CD4-positive, CD25-positive, alpha-beta regulatory T cell (primary cell): ENCODE measurements at places on chromosomes 2 and 18.

GRCh38 chr2:165196411-165196810 lies 7.4 kb downstream of the SCN3A start:
- no peak for DNase-seq

- no peak for DNase-seq
These were observed 678.0 kb upstream of the RAB6C start for GRCh38 chr2:129301431-129301913.

GRCh38 chr2:61928826-61929461 lies 23.5 kb downstream of the COMMD1 start:
- DNase-seq: no peak

GRCh38 chr18:62715436-62715758 lies at the start of gene PHLPP1:
PHLPP1 (plus strand) TSS chr18:62715541; CDS start chr18:62715684, 143 bp downstream.
- no peak for DNase-seq

DNA sequence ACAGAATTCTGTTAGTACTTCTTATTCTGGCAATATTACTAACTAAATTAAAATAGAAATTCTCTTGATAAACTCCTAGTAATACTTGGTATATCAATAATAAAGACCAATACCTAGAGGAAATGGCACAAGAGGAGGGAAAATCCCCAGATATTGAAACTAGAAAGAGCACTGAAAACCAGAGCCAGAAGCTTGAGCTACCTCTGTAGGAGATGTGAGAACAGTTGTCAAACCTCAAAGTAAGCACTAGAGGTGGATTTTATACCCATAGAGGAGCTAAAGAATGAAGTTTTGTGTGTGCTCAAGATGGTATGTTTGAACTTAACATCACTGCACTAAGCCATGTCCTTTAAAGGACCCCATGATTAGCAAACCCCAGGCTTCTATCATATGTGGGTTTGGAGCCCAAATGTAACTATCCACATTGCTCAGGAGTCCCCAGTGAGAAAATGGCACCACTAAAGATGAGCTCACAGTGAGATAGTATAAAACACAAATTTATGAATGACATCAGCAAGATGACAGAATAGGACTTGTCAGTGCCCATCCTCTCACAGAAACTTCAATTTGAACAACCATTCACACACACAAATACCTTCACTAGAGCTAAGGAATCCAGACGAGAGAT lies 122.1 kb downstream of the PKP4 start:
- no peak for DNase-seq

DNA sequence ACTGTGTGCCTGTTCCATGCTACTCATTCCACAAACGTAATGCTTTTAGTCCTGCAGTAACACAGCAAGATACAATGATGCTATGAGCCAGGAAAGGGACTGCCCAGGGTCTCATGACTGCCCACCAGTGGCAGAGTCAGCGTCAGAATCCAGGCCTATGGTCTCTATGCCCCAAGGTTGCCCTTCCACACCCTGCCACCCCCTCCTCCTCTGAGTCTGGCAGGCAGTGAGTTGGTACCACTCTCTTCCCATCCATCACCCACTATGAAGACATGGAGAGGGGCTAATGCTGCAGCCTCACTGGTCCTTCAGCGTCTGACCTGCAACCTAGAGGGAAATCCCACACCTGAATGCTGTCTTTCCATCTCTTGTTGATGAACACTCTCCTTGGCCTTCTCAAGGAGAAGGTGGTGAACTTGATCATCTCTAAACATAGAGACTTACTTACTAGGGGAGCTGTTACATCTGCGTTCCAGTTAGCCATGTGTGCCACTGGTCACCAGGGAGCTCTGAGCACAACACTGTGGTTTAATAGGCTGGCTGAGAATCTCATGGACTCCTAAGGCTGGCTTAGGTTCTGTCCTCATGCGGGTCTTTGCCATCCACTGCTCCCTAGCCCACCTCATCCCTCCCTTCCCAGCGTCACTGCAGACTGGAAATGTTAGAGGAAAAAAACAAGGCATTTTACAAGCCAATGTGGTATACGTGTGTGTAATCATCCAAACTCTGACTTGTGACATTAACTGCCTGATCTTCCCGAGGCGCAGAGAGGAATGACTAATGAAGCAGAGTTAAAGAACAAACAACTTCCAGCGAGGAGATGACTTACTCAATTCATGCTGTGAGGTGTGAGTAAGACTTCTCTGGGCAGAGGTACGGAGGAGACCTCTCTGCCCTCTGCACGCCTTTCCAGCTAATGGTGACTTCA lies 28.8 kb downstream of the STEAP3 start:
- DNase-seq: no peak

DNA sequence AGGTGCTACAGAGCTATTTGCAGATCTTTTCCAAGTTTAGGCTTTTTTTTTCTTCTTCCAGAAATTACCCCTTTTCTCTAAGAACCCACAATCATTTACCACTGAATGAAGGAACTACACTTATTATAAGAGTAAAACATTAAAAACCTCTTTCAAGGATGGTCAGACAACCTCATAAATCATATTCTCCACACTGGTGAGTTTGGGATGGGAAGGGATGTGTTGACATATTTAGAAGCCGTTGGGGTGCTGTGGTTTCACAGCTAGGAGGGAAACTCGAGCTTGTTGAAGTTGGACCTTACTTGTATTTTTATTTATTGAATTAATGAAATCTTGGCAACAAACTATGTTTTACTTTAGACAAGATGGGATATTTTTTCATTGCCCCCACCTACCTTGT lies 289.4 kb upstream of the MEIS1 start:
- DNase-seq: no peak

- no peak for DNase-seq
These were observed 27.5 kb downstream of the TMEM178A start for GRCh38 chr2:39693245-39693644.

GRCh38 chr18:50182511-50182910 lies 12.4 kb downstream of the MYO5B start:
- no peak for DNase-seq

- no peak for DNase-seq
These were observed 330.6 kb upstream of the PIK3C3 start for GRCh38 chr18:41624460-41624859.

GRCh38 chr2:40404517-40404916 lies 47.4 kb downstream of the SLC8A1 start:
- DNase-seq: no peak

GRCh38 chr2:165645930-165646831 lies 147.9 kb downstream of the GALNT3 start:
- DNase-seq: no peak

DNA sequence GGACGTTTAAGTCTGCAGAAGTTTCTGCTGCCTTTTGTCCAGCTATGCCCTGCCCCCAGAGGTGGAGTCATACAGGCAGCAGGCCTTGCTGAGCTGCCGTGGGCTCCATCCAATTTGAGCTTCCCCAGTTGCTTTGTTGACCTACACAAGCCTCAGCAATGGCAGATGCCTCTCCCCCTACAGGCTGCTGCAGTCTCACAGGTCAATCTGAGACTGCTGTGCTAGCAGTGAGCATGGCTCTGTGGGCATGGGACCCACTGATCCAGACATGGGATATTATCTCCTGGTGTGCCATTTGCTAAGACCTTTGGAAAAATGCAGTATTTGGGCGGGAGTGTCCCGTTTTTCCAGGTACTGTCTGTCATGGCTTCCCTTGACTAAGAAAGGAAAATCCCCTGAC lies 726.0 kb downstream of the ERBB4 start:
- DNase-seq: no peak
